ENCODE measurements at places on chromosomes 13 and 19. TPM values are rescaled to one million over a fixed set of nuclear protein-coding genes. Genes with fewer than 3 reads are reported as not detected.

DNA sequence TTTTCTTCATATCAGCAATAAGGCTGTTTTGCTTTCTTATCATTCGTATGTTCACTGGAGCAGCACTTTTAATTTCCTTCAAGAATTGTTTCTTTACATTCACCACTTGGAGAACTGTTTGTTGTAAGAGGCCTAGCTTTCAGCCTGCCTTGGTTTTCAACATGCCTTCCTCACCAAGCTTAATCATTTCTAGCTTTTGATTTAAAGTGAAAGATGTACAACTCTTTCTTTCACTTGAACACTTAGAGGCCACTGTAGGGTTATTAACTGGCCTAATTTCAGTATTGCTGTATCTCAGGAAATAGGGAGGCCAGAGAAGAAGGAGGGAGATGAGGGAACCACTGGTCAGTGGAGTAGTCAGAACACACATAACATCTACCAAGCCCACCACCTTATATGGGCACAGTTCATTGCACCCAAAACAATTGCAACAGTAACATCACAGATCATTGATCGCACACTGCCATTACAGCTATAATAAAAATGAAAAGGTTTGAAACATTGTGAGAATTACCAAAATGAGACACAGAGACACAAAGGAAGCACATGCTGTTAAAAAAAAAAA, 181.4 kb upstream of the TUBA3C start:
- no peak for DNase-seq

DNA sequence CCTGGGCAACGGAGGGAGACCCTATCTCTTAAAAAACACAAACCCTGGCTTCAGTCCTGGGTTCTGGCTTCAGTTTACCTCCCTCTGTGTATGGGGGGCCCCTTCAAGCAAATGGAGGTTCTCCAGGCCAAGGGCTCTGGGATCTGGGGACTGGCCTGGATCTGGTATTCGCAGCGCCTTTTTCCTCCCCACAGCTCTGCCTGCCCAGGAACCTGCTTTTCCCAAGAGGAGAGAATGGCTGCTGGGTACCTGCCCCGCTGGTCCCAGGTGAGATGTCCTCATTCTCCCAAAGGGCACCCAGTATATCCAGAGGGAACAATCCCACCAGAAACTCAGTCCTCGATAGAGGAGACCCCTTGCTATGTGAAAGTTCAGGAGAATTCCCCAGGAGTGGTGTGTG, 3.2 kb downstream of the ZNF554 start:
- no peak for DNase-seq

GRCh38 chr13:20209948-20210347, 17.2 kb upstream of the GJB2 start:
- DNase-seq: no peak

IL11 gene
- 0.23 TPM for total RNA-seq

LRRC63 gene
- 0.64 TPM for total RNA-seq

CYP2A6 gene
- not detected for total RNA-seq

Measured in spleen (tissue), 13 donors.